ENCODE measurements at places on chromosomes 13 and 19. TPM values are rescaled to one million over a fixed set of nuclear protein-coding genes. Genes with fewer than 3 reads are reported as not detected.
A peak's percentile ranks its signal among the peaks of the same experiment; 100 is the strongest.

ZGLP1 gene
- total RNA-seq = 0.43 TPM

CEBPA gene
- total RNA-seq = not detected

IL27RA gene
- total RNA-seq = 2.9 TPM

OR4F17 gene
- 0.32 TPM for total RNA-seq

FFAR3 gene
- not detected for total RNA-seq

AMH gene
- total RNA-seq = 0.32 TPM

LILRB1 gene
- not detected for total RNA-seq

TEX29 gene
- not detected for total RNA-seq

DNA sequence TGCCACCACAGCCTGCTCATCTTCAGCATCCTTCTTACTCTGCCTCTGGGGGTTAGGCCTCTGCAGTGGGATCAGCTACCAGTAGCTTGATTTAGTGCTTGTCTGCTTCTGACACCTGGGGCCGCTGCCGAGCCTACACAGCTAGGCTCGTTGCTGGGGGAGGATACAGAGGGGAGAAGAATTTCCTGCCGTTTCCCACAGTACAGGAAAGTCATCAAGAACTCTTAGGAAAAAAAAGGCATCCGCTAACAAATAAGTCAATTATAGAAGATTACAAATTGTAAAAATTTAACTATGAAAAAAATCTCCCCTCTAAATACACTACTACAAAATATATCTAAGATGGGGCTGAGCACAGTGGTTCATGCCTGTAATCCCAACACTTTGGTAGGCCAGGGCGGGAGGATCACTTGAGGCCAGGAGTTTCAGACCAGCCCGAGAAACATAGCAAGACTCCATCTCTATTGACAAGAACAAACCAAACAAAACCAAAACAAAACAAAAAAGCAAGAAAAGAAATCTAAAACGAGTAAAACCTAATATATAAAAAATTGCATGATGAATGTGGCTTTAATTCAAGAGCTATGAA, 26.7 kb downstream of the LATS2 start:
- DNase-seq = peak; percentile 58

DNA sequence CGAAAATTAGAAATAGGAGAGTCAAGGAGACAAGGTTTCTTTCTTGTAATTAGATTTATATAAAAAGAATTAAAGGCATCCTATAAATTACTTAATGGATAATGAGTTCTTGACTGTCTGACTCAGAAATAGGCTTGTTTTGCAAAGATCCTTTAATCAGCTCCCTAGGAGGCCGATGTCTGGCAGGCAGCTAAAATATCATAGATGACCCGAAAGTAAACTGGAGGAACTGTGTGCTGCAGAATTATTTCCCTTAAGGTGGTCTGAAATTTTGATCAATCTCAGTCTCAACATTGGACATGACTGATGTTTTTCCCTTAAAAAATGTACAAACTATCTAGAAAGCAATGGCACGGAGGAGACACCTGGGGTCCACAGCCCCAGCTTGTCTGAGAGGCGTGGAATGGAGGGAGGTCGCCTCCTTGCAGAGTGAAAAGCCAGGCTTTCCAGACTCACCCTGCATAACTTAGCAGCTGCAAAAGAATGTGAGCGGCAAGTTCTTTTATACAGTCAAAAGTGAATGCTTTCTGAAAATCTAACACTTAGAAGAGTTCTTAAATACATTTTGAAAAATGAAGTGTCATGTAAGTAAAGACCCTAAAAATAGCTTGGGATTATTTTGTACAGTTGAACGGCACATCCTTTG, 44.8 kb downstream of the MBNL2 start:
- DNase-seq = no peak

DNA sequence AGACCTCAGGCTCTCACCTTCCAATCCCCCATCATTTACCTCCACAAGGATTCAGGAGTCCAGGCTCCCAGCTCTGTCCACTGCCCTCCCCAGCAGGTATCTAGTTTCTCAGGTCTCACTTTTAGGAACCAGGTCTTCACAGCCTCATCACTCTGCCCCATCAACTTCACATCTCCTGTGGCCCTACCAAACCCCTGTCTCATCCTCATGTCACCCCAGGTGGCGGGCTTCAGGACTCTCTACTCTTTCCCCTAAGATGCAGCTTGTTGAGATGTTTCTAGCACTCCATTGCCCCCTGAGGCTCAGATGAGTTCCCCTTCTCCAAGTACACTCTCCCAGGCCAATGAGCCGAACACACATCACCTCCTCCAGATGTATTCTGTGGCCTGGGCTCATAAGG, 1.5 kb downstream of the PPFIA3 start:
- DNase-seq = no peak

GRCh38 chr13:77833331-77833863, 85.2 kb downstream of the EDNRB start:
- DNase-seq = peak; percentile 95

DNA sequence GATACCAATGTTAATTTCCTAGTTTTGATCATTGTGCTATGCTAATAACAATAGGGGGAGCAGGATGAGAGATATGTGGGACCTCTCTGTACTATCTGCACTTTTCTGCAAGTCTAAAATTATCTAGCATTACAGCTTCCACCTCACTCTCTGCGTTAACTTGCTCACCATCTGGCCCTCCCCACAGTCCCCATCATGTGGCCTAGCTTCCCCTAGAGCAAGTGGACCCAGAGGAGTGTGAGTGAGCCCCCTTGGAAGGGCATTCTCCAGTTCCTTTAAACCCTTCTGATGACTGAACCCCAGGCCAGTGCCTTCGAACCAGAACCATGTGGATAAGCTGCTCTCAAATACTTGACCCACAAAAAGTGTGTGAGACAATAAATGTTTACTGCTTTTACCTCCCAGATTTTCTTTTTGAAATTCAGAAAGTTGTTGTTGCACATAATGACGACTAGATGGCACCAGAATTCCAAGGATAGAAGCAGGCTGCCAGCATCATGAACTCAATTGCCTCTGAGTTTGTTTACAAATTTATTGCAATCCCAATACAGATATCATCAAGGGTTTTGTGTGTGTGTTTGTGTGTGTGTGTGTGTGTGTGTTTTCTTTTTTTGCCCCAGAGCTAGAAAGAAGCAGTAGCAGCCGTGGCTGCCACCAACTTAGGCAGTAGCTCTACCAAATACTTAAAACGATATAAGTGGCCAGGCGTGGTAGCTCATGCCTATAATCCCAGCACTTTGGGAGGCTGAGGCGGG, 49.0 kb upstream of the ZNF780A start:
- peak; percentile 68 for DNase-seq

- no peak for DNase-seq
These were observed 28.5 kb downstream of the RFC3 start for GRCh38 chr13:33846303-33847062.

- no peak for DNase-seq
These were observed 437.0 kb downstream of the SUCLA2 start for GRCh38 chr13:47564041-47564440.

DNA sequence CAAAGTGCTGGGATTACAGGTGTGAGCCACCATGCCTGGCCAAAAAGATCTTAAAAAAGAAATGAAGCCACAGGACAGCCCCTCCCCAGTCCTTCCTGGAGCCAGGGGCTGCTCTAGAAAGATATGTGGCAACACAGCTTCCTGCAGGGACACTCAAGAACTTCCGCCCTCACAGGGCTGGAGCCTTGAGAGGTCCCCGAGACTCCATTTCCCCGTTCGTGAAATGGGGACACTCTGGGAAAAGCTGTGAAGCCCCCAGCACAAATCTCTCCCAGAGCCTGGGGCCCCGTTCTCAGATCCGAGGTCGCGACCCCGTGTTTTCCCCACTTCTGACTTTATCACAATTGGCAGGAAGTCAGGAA, 2.5 kb upstream of the GPX4 start:
- DNase-seq = peak; percentile 82

DNA sequence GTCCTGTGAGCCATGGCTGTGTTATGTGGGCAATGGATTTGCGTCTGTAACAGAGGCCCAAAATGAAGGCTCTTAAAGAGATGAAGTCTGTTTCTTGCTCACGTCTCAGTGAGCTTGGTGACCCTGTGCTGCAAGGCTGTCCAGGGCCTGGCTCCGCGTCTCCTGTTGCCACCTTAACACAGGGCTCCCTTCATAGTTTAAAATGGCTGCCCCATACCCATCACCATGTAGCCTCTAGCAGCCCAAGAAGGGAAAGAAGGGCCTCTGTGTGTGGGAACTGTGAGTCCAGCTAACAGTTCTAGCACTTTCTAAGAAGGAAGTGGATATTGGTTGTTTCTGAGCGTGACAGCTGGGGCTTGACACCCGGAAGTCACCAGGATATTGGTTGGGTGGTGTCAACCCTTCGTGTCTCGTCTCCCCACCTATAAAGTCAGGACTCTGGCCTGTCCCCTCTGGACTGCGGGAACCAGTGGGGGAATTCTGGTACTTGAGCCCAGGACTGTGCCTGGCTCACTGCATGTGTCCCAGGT, 20.9 kb downstream of the TMED1 start:
- DNase-seq = no peak

- DNase-seq = peak; percentile 73
These were observed 46.8 kb upstream of the CYP2A7 start for GRCh38 chr19:40928850-40929249.

- no peak for DNase-seq
These were observed 12.3 kb downstream of the ZNF585A start for GRCh38 chr19:37160153-37160552.

- no peak for DNase-seq
These were observed 846 bp downstream of the TGFBR3L start for GRCh38 chr19:7915250-7916102.

DNA sequence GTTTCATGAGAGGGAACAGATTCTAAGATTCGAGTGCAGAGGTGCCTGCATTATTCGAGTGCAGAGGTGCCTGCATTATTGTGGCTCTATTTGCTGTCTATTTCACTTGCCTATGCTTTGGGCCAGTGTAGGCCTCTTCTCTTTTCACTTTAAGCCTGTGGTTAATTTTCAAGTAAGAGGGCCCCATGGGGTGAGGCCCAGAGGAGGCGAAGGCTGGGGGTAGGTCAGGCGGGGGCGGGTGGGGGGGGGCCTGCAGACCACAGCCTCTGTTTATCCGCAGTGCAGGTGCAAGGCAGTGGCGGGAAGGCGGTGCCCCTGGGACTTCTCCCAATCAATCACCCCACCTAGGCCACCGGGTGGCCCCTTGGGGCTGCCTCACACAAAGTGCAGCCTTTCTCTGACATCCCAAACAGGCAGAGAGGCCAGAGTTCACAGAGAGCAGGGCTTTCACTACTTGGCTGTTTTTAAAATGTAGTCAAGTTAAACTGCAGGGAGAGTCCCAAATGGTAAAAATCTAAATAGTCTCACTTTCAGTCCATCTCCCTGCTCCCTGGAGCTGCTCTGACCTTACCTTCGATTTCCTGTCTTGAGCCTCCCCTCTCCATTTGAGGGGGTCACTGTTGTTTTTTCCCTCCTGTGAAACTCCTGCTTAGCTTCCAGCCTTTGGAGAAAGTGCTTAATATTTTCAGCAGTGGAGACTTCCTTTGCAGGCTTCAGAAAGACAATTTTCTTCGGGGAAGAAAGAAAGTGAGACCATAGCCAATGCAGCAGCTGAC, 249.0 kb downstream of the DLEU7 start:
- no peak for DNase-seq

GRCh38 chr19:16951529-16951928, 62.7 kb downstream of the F2RL3 start:
- no peak for DNase-seq

DNA sequence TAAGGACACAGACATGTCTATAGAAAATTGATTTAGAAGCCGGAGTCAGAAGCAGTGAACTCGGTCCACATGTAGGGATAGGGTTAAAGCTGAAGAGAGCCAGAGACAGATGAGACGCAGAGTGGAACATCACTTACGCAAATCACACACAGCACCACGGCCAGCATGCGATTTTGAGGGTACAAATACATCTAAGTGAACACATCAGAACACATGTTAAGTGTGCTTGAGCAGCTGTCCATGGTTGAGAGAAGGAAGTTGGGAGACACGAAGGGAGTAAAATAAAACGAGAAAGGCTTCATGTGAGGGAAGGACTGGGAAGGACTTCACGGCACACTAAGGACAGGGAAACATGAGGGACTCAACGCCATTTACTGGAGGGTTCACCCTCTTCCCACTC, 25.4 kb upstream of the SIGLEC11 start:
- no peak for DNase-seq

DNA sequence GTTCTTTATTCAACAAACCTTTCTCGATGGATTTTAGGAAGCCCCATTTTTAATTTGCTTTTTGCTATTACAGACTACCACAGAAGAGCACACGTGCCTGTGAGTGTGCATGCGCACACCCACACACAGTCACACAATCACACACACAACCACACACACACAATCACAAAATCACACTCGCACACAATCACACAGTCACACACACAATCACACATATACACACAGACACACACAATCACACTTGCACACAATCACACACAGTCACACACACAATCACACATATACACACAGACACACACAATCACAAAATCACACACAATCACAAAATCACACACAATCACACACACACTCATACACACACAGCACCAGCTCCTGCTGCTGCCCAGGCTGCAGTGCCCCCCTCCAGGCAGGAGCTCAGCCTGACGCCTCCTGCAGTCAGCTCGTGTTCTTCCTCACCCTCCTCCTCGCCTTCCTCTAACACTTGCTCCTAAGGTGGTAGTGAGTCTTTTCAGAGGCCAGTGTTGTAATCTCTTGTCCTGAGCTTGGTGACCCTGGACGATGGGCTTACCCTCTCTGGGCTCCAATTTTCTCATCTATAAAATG, 125.0 kb upstream of the SOX1 start:
- DNase-seq = no peak

DNA sequence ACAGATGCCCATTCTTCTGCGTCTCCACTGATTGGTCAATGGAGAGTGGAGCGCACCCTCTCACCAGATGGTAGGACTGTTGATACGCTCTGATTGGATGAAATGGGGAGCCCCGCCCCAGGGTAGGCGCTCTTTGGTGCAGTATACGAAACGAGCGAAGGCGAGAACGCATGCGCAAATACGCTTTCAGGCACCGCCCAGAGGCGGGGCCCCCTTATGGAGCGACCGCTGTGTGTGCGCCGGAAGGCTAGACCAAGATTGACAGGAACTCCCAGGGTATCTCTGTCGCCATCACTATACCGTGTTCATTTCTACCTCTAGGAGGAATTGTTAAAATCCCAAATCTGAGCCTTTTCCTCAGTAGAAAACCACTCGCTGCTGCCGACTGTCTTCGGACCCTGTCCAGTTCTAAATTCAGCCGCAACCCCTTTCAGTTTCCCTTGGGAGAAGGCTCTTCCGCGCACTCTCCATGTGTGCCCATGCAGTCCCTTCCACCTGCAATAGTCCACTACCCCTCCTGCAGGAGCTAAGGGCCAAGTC, 720 bp upstream of the HNRNPL start:
- no peak for DNase-seq

DNA sequence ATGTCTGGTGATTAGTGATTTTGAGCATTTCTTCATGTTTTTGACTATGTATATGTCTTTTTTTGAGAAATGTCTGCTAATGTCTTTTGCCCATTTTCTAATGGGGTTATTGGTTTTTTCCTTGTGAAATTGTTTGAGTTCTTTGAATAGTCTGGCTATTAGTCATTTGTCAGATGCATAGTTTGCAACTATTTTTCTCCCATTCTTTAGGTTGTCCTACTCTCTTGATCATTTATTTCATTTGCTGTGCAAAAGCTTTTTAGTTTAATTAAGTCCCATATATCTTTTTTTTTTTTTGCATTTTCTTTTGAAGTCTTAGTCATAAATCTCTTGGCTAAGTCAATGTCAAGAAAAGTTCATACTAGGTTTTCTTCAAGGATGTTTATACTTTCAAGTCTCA, 449.8 kb downstream of the DACH1 start:
- DNase-seq = no peak

GRCh38 chr19:15249972-15250639, 17.9 kb upstream of the EPHX3 start:
- peak; percentile 97 for DNase-seq

Data from fibroblast of villous mesenchyme (primary cell).